ENCODE measurements at places on chromosomes 4 and X.

DNA sequence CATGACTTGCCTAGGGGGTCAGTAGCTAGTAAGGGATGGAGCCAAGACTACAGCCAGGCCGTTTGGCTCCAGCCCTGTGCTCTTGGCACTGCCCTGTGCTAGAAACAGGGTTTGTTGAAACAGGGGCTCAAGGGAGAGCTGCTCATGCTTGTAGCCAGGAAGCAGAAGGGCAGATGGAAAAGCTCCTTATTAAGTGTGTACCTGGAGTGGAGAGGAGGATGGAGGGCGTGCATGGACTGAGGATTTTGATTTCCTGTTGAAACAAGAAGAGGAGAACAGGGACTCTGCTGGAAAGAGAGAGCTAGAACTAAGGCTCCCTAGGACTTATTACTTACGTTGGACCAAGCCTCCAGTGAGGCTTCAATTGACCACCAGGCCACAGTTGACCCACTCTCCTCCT, 363.0 kb downstream of the MID1IP1 start:
- DNase-seq: no peak

- DNase-seq: no peak
These were observed 14.2 kb upstream of the MID1 start for GRCh38 chrX:10634392-10635161.

- DNase-seq: no peak
These were observed 170.2 kb downstream of the PPP3CA start for GRCh38 chr4:101177154-101177553.

DNA sequence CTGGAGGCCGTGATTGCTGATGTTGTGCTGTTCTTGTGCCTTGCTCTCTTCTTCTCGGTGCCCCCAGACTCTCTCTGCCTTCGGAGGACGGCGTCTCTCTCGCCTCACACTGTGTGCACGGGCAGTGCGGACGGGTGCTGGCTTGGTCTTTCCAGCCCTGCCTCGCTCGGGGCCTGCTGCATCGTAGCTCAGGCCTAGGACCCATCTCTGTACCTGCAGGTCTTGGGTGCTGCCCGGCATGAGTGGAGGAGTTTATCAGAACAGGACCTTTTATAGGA, 18.2 kb downstream of the RGS12 start:
- no peak for DNase-seq

- DNase-seq: no peak
These were observed 38.2 kb downstream of the MAGED1 start for GRCh38 chrX:51931566-51932150.

GRCh38 chrX:115713460-115713859, 152.5 kb downstream of the PLS3 start:
- DNase-seq: no peak

GRCh38 chr4:34486461-34487363, 1757.6 kb downstream of the ARAP2 start:
- DNase-seq: no peak

DNA sequence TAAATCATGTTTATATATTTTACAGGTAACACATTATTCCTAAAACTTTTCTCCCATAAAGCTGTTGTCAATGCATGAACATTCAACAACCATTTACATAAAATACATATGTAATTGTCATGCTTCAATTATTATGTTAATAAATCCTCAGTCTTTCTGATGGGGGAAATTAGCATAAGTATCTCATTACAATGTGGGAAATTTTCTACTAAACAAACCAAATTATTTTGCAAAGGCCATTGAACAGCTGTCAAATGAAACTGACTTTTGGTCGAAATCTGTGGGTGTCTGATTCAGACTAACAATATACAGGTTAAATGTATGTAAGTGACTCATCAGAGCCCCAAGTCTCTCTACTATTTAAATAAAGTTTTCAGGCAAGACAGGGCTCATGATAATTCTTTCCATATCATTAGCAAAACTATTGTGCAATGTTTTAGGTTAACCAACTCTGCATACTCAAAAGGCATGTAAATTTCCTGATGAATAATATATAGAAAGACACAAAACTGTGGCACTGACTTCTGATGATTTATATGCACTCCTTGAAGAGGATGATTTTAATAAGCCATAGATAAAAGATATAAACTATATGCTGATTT, 795.3 kb upstream of the AADAT start:
- DNase-seq: no peak

DNA sequence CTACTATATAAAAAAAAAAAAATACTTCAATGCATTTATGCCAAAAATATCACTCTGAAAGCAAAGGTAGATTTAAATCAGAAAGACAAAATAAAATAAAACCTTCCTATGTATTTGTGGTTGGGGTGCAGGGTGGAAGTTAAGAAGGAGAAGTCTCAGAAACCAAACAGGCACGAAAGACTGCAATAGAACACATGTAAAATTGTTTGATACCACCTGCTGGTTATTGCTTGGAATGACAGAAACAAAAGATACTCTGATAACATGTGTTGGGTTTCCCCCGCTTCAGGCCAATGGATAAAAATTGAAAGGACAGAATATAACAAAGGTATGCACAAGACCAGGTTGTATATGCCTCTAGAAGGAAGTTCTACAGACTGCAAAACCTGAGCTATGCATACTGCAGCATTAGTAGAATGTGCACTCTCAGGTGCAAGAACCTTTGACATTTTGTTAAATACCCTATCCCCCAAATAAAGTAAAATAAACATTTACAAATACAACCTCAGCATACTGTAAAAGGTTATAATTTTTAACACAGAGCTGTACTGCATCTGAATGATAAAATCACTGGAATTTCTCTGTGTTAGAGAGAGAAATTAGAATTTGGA, 118.8 kb downstream of the GABRA2 start:
- no peak for DNase-seq

DNA sequence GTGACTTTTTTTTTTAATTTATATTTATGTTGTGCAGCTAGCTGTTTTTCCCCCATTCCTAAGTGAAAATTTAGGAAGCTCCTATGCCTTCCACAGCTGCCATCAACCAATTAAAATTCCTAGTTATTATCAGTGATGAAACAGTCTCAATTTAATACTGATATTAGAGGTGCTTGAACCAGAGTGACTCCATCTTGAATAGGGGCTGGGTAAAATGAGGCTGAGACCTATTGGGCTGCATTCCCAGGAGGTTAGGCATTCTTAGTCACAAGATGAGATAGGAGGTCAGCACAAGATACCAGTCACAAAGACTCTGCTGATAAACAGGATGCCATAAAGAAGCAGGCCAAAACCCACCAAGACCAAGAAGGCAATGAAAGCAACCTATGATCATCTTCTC, 136.7 kb downstream of the DCHS2 start:
- DNase-seq: no peak

DNA sequence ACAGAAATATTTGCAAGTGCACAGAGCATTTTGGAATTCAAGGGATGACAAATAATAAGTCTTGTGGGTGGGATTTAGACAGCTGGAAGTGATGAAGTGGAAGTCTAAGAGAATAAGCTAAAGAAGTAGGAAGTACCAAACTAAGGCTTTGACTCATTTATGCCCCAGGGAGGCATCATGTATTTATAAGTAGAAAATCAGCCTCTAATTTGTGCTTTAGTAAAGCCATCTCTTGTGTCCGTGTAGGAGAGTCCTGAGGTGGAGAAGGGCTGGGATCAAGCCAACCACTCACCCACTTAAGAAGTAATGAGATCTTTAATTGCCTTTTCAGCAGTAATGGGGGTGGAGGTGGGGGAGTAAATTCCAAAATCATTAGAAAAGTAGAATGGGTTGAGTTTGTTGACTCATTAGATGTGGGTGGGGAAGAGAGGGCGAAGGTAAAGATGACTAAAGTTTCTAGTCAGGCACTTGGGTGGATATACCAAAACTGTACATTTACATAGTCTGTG, 356.7 kb downstream of the STIM2 start:
- no peak for DNase-seq

DNA sequence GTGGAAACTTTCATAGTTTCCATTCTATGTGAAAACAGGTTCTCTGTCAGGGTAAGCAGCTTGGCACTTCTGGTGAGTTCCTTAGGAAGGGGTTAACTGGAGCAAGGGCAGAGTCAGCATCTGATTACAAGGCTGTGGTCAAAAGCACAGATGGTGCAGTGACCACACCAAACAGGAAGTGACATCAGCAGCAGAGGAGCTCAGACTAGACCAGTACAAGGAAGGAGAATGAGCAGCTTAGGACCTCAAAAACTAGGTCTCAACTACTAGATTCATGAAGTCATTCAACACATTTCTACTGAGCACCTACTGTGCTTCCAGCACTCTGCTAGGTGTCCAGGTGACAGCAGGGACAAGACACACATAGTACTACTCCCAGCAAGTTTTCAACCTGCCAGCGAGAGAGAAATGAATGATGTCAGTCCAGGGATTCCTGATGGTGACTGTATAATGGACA, 130.2 kb downstream of the AMELX start:
- no peak for DNase-seq

DNA sequence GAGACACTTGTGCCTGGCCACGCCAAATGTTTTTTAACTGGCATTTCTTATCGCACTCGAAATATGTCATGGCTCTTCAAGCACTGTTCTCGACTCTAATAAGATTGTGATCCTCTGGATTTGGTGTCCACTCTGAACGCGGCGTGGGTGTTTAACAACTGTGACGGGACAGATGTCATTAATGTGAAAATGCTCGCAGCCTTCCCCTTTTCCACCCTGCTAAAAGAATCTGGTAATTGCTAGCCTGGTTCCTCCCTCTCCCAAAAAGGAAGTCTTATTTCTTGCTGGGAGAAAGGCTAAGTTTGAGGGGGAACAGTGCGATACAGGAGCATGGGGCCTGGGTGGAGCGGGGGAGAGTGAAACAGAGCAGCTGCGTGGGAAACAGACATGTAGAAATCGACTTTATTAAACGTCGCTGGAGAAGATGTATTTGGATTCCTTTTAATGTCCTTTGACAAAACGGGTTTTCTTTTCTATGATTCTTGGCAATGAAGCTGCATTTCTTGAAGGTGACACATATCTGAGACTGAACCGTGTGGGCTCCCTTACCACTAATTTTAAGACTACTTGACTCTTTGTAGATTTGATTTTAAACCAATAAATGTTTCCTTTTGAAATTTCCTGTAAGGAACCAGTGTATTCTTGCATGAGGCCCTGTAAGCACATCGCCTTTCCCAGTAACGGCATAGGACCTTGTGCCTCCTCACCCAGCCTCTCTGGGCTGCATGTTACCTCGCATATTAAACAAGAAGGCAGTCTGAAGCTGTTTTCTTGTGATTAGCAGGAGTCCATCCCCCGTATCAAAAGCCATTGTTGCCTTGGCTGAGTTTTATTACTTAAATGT, 17.8 kb downstream of the TBC1D1 start:
- DNase-seq: no peak

- DNase-seq: no peak
These were observed 236.1 kb downstream of the QDPR start for GRCh38 chr4:17275836-17276235.

- DNase-seq: no peak
These were observed 29.5 kb downstream of the DMP1 start for GRCh38 chr4:87679449-87680169.

DNA sequence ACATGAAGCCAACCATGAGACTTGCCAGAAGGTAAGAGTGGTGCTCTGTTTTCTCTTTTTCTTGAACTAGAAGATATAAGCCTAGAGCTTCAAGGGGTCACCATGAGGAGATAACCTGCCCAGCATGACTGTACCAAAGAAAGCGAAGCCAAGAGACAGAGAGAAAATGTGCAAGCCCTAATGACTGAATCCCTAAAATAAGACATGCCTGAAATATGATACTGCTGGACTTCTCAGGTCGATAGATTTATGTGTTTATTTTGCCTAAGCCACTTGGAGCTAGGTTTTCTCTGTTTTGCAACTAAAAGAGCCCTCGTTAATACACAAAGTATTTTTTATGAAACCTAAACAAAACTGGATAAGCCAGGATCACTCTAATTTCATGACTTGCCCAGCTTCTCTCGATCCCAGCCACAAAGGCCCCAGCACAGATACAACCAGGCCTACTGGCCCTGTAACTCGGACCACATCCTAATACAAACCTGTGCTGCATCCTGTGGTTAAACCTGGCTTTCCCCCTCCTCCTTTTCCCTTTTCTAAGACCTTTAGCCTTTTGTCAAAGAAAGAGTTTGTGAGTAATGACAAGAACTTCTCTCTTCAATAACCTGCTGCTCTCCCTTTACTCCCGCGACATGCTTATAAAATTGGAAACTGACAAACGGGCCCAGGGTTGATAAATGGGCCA, 185.8 kb downstream of the APBB2 start:
- DNase-seq: no peak

DNA sequence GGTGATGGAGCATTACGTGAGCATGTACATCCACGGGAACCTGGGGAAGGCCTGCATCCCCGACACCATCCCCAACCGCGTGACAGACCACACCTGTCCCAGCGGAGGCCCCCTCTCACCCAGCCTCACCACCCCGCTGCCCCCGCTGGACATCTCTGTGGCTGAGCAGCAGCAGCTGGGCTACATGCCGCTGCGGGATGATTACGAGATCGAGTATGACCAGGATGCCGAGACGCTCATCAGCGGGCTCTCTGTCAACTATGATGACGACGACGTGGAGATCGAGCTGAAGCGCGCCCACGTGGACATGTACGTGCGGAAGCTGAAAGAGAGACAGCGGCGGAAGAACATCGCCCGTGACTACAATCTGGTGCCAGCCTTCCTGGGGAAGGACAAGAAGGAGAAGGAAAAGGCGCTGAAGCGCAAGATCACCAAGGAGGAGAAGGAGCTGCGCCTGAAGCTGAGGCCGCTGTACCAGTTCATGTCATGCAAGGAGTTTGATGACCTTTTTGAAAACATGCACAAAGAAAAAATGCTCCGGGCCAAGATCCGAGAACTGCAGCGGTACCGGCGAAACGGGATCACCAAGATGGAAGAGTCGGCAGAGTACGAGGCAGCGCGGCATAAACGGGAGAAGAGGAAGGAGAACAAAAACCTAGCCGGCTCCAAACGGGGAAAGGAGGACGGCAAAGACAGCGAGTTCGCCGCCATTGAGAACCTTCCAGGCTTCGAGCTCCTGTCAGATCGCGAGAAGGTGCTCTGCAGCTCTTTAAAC, 11.1 kb downstream of the TADA2B start:
- DNase-seq: no peak

GRCh38 chr4:15929540-15929939, 9.0 kb downstream of the FGFBP1 start:
- DNase-seq: no peak

- DNase-seq: no peak
These were observed at the start of gene ZNF185 for GRCh38 chrX:152897222-152898131. ZNF185 (plus strand) TSS chrX:152898067; CDS start chrX:152914490, 16,423 bp downstream.

DNA sequence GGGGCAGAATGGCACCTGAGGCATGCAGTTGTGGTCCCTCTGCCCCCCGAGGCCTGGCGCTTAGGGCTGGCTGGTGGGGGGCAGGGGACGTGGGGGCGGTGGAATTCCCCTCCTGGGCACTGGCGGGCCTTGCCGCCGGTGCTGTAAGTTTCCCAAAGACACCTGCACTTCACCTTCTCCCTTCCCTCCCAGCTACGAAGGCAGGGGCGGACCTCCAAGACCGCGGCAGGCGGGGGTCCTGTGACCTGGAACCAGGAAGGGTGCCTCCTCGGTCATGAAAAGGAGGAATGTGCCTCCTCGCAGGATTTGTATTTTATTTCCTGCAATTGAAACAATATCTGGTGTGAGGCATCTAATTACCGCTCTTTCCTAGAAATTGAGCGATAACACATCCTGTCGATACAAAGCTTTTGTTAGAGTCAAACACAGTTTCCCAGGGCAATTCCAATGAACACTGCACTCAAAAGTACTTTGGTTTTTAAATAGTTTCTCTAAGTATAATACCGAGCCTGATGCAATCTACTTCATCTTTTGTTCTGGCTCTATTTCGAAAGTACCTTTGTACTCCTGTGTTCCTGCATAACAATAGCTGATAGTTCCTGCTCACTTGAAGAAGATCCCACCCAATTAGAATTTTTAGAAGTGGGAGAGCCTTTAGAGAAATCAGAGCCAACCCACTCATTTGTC, 12.3 kb upstream of the ADRA2C start:
- no peak for DNase-seq

- no peak for DNase-seq
These were observed 70.7 kb upstream of the NFKB1 start for GRCh38 chr4:102430461-102430910.
